ENCODE measurements at places on chromosomes 16 and 17.

DNA sequence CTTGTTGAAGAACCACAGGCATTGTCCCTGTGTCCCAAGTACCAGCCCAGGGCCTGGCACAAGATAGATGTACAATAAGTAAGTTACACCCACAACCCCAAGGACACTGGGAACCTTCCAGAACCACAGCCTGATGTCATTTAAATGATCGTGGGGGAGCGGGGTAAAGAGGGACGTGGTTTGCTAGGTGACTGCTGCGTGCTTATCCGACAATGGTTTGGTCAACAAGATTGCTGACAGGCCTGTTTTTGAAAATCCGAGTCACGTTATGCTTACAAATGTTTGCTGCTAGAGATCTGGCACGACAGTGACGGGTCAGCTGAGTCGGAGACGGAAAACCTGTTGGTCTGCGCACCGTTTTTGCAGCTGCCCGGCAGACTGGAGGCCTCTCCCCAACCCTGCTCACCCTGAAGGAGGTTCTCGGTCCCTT lies 22.8 kb downstream of the COTL1 start:
- no peak for DNase-seq

GRCh38 chr17:57862694-57863667 lies 13.1 kb upstream of the MRPS23 start:
- no peak for DNase-seq

- no peak for DNase-seq
These were observed 109.9 kb downstream of the PHKB start for GRCh38 chr16:47571049-47571448.

- peak; percentile 55 for DNase-seq
These were observed 863 bp downstream of the ADCY9 start for GRCh38 chr16:4115209-4115948.

GRCh38 chr17:39595928-39596510 lies 11.7 kb downstream of the NEUROD2 start:
- DNase-seq, result no peak

DNA sequence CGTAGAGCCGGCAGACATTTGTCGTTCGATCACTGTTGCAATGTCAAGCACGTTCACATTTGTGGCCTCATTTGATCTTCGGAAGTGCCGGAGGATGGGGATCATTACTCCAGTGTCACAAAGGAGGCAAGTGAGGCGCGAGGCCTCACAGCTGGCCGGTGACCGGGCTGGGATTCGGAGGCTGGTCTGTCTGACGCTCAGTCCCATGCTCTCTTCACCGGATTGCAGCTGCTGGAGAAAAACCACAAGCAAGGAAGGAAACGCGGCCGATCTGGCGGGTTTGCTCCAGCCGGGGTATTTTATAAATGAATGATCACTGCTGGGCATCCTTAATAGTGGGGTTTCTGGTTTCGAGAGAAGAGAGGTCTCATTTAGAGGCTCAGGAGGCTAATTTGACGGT lies 127.8 kb downstream of the OR1D5 start:
- DNase-seq, result no peak

DNA sequence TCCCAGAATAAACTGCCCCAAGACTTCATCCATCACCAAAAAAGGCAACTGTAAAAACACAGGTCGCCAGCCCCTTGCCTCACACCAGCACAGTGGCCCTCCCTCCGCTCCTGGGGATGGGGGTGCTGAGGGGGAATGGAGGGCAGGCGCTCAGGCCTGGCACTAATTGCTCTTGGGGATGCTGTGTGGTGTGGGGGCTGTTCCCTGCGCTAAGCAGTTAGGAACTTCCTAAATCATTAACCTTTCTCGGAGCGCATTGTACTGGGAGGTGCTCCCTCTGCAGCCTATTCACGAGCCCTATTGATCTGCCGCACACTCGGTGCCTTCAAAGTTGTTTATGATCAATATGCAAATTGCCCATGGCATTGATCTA lies 199.9 kb downstream of the ZFHX3 start:
- DNase-seq, result no peak

DNA sequence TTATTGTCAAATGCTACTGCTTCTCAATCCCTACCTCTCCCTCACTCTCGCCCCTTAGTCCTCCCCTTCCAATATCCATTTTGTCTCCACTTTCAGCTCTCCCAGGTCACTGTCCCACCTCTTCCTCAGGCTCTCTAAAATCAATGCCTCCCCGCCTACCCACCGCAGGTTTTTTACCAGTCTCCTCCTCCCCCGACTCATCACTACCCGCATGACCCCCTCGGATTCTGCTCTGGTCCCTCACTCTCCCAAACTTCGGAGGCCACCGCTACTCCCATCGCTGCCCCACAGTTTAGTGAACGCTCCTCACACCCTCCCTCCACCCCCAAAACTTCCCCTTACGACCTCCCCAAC lies 513 bp downstream of the CRLF3 start:
- no peak for DNase-seq

- DNase-seq, result peak; percentile 77
These were observed 137.2 kb upstream of the RPH3AL start for GRCh38 chr17:489758-490329.

GRCh38 chr17:74603037-74603635 lies 11.1 kb upstream of the CD300LD start:
- no peak for DNase-seq
